ENCODE measurements at places on chromosomes 6 and 20.
A peak's percentile ranks its signal among the peaks of the same experiment; 100 is the strongest.

DNA sequence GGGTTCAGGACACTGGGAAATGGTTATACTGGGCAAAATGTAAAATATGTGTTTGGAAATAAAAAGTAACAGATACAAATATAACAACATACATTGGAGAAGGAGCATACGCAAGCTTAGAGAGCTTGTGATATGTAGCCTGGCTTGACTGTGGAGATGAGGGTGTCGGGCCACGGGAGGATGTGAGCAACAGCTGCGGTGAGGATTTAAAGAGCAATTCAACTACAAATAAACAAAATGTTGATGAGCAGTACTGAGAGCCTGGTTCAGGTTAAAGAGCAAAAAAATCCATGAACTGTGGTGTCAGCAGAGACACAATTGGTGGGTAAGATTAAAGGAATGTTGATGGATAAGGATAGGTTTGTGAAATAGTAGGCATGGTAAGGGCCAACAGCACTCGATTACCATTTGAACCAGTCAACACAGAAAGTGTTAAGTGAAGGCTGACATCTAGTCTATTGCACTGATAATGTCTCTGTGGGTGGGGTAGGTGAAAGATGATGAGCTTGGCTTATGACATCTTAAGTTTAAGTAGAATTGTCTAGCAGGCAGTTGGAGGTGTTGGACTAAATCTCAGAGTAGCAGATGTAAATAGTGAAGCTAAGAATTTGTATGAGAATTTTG, 723.2 kb downstream of the EPM2A start:
- DNase-seq, result no peak

GRCh38 chr6:83474309-83474708, 38.0 kb upstream of the PRSS35 start:
- no peak for DNase-seq

DNA sequence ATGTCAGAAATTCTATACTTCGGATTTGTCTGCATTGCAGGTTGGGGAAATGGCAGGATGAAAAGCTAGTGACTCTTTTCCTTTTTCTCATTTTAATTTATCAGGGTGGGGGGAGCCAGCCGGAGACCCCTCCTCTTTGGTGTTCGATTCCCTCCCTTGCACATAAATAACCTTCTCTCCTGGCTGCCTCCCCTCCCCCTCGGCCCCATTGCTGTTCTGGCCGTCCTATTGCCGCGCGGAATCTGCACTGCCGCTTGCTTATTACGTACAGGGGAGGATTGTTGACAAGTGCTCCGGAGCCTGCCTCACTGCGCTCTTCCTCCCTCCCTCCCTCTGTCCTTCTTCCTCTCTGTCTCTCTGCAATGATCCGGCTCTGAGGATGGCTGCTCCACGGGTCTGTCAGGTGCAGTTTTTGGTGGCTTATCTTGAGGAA, 154.7 kb downstream of the JARID2 start:
- DNase-seq, result no peak

DNA sequence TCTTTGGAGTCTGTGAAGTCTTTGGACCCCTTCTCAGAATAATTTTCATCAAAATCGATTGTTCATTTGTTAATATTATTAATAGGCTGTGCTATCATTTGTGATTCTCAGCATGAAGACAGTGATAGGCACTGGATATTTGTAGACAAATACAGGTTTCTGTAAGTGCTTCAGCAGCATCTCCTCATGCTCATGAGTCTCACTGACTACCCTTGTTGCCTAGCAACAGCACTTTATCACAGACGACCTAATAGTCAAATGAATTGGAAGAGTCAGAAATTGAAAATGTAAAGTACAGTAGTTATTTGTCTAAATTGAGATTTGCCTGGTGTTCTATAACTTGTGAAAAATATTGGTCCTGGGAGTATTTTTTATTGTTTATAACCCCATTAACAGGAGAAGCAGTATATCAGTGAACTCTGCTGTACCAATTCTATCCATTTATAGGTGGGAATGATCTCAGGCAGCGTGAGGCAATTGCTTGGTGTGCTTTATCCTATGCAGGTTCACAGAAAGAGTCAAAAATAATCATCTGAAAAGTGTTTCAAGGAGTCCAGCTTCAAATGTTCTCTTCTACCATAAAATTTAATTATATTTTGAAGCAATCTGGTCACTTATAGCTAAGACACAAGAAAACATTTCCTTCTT, 684.6 kb downstream of the RFPL4B start:
- no peak for DNase-seq

DNA sequence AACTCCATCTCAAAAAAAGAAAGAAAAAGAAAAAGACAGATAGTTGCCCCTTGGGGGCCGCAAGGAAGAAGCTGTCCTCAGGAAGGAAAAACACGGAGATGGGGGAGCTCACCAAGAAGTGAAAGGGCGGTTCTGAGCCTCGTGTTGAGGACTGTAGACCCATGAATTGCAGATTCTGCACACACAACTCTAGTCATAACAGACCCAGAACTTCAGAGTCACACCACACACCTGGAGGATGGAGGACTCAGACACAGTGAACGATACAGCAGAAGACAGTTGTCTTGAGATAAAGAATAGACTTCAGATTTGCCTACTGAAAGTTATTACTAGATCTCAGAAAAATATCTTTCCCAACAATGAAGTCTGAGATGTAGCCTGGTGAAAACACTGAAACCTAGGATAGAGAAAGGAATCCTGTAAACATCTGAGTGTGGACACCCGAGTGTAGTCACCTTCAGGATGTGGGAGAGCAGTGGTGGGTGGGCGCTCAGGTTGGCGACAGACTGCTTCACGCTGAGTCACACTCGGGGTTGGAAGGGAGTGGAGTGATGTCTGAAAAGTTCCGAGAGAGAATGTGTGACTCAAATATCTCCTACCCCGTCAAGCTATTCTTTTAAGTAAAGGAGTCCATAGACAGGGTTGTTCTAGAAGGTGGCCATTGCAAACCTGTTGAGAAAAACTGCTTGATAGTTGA, 88.1 kb downstream of the MAP3K4 start:
- peak; percentile 77 for DNase-seq

GRCh38 chr6:136038531-136038930, 187.0 kb downstream of the PDE7B start:
- no peak for DNase-seq

GRCh38 chr6:1200081-1200408, 111.9 kb upstream of the FOXQ1 start:
- DNase-seq, result no peak

- DNase-seq, result no peak
Measured at GRCh38 chr6:84508334-84508733, 256.1 kb downstream of the TBX18 start.

DNA sequence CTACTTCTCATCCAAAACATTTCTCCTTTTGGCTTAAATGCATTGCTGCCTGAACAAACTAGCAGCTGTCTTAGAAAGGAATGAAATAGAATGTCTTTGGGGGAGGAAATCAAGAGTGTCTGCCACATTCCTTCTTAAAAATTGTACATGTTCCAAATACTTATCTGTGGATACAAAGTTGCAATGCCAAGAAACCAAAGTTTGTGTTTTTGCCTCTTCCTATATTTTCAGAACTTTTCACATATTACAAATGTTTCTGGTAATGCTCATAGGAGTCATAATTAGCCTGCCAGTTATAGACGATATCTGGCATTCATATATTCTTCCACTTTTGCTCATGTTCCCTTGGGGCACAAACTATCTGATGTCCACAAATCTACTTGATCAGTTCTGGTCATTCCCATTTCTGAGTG, 165.5 kb upstream of the BMP5 start:
- DNase-seq, result no peak

DNA sequence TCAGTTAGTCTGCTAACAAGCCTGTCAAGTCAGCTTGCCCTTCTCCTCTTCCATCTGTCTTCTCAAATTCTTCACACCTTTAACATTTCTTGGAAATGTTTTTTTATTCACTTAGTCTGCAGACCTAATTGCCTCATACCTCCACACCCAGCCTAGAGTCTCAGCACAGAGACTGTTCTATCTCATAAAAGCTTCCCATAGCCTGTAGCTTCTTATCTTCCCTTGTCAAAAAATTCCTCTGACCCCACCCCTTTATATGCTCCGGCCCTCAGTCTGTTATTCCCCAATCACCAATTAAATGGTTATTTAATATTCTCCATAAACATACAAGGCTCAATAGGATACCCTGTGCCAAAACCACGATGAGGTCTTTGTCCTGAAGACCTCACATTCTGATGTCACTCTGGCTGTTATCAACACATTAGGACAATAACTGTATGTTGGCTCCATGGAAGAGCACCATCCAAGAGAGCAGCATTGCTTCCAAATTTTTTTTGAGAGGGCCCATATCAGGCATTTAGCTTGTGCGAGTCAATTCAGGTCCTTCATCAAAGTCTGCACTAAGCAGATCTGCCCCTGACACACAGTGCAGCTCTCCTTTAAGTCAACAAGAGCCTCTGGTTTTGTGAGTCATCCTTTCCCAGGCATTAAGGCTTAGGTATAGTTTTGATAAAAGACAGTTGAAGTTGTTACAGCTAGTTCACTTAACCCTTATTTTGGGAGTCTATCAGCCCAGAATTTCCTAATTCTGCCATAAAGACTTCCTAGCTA, 83.2 kb upstream of the TBX18 start:
- DNase-seq, result no peak

DNA sequence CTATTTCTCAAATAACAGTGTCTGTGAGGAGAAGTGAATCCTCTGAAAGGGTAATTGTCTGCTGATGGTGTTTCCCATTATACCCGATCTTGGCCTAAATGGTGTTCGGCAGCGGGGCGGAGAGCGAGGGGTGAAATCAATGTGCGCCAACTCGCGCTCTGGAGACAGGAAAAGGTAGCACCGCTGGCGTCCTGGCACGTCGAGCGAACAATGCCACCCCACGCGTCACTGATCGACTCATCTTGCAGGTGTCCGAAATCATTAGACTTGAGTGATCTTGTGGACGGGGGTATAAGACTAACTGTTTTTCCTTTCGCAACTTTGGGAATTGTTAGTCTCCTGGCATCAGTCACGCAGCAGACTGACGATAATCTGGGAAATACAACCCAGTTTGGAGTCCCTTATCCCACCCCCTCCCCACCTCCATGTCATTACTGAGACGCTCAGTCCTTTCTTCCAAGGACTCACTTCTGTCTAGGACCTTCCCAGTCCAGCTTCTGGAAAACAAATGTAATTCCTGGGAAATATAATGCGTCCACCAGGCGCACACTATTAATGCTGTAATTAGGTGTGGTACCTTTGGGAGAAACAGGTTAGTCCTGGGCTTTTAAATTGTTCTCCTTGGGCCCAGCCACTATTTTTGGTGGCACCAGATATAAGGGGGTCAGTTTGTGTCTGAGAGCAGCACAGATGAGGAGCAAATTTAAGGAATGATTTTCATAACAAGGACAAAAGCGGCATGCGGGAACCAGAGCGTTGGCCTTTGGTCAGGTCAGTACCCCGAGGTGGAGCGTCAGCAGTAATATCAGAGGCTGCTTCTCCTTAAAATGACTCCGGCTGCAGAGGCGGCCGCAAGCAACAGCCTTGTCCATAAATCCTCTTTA, 2.3 kb downstream of the LINC00237 start:
- DNase-seq, result no peak

DNA sequence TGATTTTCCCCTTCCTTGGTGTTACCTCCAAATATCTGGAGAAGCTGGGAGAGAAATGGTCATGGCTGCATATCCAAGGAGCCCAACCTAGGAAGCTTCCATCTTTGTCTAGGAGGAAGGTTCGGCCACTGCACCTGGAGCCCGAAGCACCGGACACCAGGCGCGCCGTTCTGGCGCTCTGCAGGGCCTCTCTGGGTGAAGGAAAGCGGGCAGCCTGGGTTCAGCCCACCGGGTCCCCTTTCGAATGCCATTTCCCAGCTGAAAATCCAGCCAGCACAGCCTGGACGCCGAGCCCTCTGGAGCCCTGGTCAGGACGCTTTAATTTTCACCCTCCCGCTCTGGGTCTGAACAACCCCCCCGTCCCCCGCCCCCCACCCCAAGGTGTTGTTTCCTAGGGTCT, 1.2 kb downstream of the LINC00237 start:
- DNase-seq, result no peak

DNA sequence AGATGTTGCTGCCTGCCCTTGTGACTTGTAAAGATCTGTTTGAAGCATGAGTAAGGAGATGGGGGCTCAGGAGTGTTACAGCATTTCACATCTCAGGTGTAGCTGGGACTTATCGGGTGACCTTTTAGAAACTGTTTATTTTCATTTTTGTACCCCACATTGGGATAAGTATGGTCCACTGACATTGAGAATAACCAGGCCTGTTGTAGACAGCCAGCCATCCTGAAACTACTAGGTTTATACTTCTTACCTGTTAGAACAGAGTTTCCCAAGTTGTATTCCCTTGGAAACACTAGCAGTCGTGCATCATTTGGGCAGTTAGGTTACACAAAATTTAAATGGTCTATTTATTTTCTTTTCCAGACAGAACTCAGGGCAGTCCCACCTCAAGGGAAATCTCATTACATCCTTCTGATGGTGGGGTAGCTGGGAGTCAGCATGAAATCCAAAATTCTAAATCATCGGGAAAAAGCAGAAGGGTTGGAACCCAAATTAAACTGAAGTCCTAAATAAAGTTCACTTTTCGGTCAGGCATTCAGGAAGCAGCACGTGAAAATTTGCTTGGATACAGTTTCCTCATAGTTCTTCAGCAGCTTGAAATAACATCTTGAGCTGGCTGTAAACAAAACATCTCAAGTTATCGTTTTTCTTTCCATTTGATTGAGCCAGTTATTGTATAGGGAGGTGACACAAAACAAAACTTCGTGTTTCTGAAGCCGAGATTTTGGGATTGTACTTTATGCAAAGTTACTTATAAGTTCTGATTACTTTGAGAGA, 30.5 kb downstream of the FOXO3 start:
- DNase-seq, result no peak
